SK-N-DZ (cell line): ENCODE measurements at places on chromosomes 1 and 21.

DNA sequence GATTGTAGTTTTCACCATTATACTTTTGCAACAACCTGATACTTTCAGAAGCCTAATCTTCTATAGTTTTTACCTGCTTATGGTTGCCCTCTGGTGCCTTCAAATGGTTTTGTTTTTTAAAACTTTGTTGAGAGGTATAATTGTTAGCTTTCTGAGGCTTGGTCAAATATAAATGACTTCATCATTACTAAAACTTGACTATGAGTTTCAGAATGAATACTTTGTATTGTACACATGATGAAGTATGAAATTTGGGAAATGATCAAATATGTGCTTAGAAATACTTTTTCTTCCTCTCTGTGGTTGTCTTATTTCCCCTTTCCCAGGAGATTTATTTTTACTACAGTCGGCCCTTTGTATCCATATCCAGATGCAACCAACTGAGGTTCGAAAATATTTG, 151.8 kb upstream of the B3GALT2 start:
- DNase-seq, result no peak

DNA sequence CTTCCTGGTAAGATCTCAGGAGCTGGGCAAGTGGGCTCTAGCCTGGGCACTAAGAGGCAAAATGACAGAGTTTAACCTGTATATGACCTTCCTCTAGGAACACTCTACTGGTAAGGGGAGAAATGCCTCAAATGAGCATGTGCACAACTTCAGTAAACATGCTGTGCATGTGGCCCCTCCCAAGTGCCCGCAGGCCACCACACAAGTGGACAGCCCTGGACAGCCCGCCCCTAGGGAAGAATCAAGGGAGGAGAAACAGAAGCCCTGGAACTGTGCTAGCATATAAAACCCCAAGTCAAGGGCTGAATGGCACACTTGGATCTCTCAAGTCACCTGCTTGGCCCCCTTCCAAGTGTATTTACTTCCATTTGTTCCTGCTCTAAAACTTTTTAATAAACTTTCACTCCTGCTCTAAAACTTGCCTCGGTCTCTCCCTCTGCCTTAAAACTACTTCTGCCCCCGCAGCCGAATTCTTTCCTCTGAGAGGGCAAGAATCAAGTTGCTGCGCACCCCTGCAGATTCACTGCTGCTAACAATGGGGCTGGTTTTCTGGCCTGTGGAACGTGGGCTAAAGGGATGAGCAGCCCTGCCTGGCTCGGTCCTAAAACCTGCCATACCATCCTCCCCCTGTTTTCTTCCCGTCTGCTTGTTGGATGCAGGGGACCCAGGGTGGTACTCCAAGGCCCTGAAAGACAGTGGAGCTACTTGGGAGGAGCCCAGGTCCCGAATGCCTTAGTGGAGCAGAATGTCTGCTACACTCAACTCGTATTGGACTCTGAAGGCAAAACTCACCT, 93.5 kb downstream of the IER5 start:
- DNase-seq, result no peak

- peak; percentile 19 for DNase-seq
These were observed 3.7 kb upstream of the ZNF326 start for GRCh38 chr1:89990976-89991831.

- DNase-seq, result peak; percentile 51
These were observed 3.3 kb upstream of the SLC45A1 start for GRCh38 chr1:8314346-8315280.

- peak; percentile 3 for DNase-seq
These were observed 1071.2 kb downstream of the TTLL7 start for GRCh38 chr1:82927753-82928152.

DNA sequence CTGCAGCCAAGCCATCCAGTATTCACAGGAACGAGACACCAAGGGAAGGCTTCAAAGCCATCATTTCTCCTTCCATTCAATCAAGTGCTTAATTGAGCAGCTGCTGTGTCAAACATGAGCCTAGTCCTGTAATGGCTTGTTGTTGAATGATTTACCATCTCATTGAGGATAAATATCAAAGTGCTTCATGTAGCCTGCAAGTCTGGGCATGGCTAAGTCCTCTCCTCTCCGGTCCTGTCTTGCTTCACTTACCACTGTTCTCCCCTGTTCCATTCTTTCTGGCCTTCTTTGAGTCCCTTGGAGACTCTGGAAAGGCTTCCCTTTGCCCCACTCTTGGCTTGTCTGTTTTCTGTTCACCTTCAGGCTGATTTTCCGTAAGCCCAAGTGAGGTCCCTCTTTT, 279.8 kb downstream of the PBX1 start:
- no peak for DNase-seq

- DNase-seq, result peak; percentile 54
These were observed 499 bp upstream of the SH3GLB1 start for GRCh38 chr1:86703696-86704457.

GRCh38 chr1:214505134-214505533, 46.3 kb downstream of the PTPN14 start:
- no peak for DNase-seq

DNA sequence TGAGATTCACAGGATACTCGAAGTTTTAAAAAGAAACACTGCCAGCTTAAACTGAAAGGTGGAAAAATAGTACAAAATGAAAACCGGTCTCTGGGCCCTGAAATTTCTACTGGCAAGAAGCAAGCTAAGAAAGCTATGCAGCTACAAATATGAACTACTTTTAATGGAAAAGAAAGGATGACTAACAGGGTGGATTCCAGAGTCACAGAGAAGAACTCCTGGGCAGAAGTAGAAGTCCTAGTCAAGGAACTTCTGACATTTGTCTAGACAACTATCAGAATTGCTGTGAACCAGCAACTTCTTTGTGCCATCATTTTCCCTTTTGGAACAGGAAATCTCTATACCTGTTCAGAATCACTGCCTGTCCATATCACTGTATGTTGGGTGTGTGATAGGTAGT, 38.1 kb downstream of the CD160 start:
- no peak for DNase-seq

- no peak for DNase-seq
These were observed 57.9 kb upstream of the CXADR start for GRCh38 chr21:17455028-17455353.

DNA sequence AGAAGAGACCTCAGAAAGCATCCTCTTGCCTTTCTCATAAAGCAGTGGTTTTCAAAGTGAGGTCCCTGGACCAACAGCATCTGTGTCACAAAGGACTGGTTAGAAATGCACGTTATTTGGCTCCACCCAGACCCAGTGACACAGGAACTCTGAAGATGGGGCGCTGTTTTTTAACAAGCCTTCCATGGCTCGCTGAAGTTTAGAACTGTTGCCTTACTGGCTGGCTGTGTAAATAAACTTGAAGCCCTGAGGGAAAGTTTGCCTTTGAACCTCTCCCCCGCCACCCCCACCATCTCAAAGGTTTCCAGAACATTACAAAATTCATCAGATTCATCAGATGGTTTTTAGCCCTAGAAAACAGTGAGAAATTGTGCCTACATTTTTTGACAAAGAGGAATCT, 21.8 kb upstream of the IKBKE start:
- no peak for DNase-seq

DNA sequence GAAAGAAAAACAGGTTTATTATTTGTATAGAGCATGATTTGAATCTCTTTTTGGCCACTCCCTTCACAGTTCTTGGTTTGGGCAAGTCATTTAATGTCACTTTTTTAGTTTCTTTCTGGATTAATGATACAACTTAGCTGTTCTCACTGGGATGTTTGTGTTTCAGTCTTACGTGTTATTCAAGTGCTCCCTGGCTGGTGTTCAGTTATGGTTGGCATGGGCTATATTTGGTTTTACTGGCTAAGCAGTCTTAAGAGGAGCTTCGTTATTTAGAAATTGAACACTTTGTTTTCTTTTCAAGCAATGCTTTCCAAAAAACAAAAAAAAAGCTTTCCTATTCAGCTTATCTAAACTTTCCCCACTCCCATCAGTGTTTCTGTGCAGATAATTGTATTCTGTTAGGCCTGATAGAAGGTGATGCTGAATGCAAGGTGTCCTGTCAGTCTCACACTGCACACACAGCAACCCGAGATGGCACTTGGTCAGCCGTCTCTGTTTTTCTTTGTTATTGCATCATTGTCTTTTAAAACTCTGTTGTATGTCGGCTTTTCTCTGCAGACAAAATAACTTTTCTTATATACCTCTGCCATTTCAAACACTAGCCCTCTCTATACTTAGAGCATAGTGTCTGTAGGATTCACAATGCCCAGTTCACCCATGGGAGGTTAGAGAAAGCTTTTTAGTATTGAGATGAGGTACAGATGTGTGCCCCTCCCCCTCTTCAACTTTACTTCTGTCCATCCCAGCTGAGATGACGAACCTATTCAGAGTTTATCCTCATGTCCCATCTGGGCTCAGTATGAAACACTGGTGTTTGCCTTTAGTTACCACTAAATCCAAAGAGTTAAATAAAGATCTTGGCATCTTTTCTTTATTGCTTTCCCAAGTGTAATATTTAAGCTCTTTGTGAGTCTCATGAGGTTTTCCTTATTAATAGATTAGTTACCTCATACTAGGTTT, 80.2 kb downstream of the VPS13D start:
- no peak for DNase-seq

DNA sequence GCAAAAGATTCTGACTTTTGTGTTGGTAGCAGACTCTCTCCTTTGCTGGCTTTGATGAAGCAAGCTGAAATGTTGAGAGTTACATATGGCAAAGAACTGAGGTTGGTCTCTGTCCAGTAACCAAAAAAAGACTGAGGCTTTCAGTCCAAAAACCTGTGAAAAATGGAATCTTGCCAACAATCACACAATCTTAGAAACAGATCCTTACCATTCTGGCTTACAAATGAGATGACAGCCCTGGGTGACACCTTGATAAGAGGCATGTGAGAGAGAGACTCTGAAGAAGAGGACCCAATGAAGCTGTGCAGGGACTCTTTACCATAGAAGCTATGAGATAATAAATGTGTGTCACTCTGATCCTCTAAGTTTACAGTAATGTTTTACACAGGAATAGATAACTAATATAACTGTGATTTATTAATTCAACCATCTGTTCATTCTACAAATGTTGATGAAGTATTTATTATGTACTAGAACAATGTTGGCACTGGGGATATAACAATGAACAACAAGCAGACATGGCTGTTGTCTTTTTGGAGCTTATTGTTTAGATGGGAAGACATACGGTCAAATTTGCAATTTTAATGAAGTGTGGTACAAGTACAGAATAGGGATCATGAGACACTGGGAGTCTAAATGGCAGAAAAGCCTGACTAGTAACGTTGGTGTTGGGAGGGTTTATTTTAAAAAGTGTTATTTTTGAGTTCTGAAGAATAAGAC, 251.0 kb downstream of the OLFM3 start:
- no peak for DNase-seq

DNA sequence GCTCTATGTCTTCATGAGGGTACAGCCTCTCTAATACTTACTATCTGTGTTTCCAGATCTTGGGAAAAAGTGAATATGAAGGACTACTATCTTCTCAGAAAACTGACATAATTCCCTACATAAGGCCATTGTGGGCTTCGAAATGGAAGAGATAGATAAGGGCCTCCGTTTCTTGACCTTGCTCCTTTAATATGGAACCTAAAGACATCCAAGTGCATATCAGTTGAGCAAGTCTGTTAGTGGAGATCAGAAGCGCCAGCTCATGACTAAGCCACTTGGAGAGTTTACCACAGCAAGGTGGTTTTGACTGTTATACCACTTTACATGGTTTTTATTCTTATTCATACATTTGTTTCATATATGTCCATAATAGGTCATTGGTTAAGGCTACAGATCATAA, 35.3 kb upstream of the FCER1A start:
- DNase-seq, result no peak

DNA sequence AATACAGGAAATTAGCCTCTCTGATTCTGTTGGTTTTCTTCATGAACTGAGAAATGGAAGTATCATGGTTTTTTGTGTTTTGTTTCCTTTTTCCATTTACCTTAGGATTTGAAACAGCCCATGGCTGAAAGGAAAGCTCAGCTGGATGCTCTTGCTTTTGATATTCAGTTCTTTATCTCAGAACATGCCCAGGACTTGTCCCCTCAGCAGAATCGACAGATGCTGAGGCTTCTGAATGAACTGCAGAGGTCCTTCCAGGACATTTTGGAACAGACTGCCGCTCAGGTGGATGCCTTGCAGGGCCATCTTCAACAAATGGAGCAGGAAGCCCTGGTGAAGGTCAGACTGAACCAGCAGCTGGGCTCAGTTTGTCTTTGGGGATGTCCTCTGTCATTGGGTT, 142.4 kb downstream of the MACF1 start:
- DNase-seq, result no peak

DNA sequence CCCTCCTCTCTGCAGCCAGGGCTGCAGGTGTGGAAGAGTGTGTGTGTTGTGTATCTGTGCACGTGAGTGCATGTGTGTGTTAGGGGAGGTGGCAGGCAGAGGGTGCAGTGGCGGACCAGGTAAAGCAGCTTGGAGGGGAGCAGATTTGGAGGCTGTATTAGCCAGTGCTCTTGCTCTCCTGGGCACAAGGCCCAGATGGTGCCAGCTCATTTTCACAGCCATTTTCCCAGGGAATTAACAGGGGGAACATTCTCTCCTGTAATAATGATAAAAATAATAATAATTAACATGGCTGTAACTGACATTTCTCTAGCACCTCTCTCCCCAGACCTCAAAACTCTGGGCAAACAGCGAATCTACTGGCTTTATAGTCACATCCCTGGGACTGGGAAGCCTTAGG, 43.6 kb downstream of the LRRN2 start:
- no peak for DNase-seq

- DNase-seq, result no peak
These were observed 1.7 kb downstream of the PIP5K1A start for GRCh38 chr1:151199873-151200581.

- DNase-seq, result no peak
These were observed 121.8 kb downstream of the TBX15 start for GRCh38 chr1:118866330-118866729.

- DNase-seq, result peak; percentile 6
These were observed 18.5 kb downstream of the OR2T1 start for GRCh38 chr1:248421384-248421783.

DNA sequence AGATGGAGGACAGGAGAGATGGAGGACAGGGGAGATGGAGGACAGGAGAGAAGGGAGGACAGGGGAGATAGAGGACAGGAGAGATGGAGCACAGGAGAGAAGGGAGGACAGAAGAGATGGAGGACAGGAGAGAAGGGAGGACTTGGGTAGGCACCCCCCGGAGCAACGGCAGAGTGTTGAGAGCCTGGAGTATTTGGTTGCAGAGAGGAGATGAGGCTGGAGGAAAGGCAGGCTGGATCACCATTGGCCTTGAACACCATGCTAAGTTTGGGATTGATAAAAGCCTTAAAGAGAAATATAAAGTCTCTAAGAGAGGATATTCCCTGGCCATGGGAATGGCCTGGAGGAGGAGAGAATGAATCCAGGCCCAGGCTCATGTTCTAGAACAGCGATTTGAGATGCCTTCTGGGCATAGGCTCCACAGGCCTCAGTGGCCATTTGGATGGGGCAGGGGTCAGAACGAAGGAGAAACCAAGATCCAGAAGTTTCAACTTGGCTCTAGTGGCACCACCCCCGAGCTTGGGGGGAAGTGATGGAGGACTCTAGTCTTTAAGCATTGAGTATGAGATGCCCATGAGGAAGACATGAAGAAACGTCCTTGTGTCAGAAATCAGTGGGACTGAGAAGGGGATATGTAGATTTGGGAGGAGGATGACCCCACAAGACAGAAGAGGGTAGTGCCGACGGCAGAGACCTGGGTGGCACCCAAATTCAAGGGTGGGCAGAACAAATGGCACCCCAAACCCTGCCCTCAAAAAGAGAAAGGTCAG, 47.9 kb upstream of the EDN2 start:
- DNase-seq, result no peak
